ENCODE measurements at places on chromosomes 3 and 15.

- no peak for DNase-seq
Measured at GRCh38 chr3:14539384-14539741, 779 bp downstream of the GRIP2 start.

GRCh38 chr3:195537995-195538394 is 5.1 kb downstream of the PPP1R2 start:
- DNase-seq: no peak

DNA sequence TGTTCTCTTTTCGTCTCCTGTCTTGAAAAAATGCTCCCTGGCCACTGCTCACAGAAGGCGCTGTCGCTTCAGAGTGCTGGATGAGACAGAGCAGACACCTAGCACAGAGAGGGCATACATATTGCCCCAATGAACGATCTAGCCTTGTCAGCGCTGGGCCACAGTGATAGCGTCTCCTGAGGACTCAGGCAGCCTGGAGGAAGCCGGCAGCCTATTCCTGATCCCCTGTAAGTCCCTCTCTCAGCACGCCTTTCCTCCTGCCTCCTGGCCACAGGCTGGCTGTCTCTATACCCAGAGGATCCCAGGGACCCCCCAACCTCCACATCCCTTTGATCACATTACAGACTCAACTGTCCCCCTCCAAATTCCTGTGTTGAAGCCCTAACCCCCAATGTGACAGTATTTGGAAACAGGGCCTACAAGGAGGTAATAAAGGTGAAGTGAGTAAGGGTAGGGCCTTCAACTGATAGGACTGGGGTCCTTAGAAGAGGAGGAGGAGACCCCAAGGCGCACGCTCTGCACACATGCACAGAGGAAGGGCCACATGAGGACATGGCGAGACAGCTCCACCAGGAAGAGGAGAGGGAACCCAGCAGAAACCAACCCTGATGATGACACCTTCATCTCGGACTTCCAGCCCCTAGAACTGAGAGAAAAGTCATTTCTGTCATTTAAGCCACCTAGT is 7.5 kb downstream of the PLA2G4F start:
- DNase-seq: no peak

DNA sequence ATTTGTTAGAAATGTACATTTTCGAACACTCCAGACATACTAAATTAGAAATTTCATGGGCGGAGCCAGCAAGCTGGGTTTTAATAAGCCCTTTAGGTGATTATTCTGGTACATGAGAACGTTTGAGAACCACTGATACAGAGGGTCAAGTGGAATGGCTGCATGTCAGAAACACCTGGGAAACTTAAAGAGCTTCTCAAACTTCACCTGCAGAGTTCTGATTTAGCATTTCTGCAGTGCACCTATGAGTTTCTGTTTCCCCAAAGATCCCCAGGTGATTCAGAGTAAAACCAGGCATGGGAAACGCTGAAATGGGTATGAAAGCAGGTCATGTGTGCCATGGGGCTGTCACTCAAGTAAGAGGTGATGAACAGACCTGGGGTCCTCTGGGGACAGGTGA is 68.1 kb downstream of the TMEM266 start:
- no peak for DNase-seq

DNA sequence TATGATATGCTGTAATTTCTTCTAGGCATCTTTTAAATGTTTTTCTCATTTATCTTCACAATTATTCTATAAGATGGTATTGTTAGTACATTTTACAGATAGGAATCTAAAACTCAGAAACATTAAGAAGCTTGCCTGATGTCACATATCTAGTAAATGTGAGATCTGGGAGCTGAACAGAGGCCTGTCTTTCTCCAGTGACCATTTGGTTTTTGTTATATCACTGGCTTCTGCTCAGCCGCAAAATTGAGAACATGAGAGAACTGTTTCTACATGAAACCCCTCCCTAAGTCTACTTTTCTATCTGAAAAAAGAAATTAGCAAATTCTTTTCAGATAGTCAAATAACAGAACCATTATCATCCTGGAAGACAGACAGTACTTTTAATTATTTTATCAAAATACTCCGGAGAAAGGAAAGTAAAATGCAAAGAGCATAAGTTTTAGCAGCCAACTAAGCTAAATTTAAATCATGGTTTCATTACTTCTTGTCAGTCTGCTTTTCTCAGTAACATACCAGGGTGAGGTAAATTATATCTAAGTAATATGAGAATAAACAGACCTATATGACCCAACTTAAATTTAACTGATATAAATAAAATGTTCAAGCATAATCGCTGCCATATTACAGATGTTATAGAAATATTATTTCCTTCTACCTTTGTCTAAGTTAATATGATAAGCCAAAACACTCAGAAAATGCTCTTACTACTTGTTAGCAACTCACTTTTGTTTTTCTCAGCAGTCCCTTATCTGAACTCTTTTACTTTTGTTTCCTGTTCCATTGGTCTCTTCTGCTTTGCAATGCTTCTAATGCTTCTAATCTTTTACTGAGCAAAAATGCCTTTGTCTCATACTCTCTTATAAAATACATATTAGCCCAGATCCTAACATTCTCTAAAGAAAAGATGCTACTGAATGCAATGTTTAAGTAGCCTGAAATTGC is 68.0 kb upstream of the MBNL1 start:
- no peak for DNase-seq

Measured in stimulated activated CD4-positive, alpha-beta T cell treated with anti-CD3 and anti-CD28 coated beads, Interleukin-1b, Interleukin-23, amount 100 ng/mL, for 24 hours (primary cell).